ENCODE measurements at places on chromosomes 6 and 20.

DNA sequence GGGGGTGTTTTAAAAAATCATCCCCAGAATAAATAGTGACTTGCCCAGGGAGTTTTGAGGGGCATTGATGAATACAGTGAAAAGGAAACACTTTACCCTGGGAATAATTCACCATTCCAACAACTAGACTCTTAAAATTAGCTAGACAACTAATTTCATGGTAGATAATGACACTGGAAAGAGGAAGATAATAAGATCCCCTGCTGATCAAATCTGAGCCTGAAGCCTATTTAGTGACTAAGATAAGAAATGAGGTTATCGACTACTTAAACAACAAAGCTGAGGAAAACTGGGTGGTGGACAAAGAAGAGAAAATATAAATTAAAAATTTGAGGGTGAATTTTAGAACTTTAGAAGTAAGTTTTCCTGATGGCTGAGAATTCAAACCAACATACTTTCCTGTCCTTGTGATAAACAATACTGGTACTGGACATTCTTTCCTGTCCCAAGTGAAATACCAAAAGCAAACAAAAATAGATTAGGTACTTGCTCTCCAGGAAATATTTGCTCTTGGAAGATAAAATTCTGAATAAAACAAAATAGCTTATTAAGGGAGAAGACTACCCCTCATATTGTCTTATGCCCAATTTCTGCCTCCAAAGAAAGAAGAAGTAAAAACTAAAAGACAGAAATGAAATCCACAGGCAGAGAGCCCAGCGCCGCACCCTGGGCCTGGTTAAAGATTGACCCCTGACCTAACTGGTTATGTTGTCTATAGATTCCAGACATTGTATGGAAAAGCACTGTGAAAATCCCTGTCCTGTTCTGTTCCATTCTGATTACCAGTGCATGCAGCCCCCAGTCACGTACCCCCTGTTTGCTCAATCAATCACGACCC, 64.0 kb upstream of the ADGRF4 start:
- DNase-seq: no peak
- H3K4me3 ChIP-seq: no peak overlapping the region
- no peaks in the 10 kb centered on the region for H3K36me3 ChIP-seq
- H3K27me3 ChIP-seq: no peaks in the 10 kb centered on the region
- no peak overlapping the region for H3K27ac ChIP-seq
- H3K4me1 ChIP-seq: peaks cover 21% of the 10 kb centered on the region

DNA sequence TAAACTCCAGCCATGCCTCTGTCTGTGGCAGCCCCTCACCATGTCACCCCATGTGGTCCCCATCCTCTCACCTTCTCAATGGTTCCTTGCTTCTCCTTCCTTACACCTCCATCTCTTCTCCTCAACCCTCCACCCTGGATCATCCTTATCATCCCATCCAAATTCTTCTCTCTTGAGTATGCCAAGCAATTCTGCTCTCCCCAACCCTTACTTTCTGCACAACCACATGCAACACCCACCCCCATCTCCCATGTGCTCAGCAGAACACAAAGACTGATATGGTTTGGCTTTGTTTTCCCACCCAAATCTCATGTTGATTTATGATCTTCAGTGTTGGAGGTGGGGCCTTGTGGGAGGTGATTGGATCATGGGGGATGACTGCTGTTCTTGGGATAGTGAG, 42.5 kb upstream of the RALY start:
- H3K36me3 ChIP-seq: no peaks in the 10 kb centered on the region
- H3K4me3 ChIP-seq: no peak overlapping the region
- H3K4me1 ChIP-seq: no peaks in the 10 kb centered on the region

GRCh38 chr6:136927292-136927691, 5.2 kb downstream of the SLC35D3 start:
- H3K4me1 ChIP-seq: peaks cover 17% of the 10 kb centered on the region
- H3K27me3 ChIP-seq: peaks cover 24% of the 10 kb centered on the region
- no peaks in the 10 kb centered on the region for H3K36me3 ChIP-seq

DNA sequence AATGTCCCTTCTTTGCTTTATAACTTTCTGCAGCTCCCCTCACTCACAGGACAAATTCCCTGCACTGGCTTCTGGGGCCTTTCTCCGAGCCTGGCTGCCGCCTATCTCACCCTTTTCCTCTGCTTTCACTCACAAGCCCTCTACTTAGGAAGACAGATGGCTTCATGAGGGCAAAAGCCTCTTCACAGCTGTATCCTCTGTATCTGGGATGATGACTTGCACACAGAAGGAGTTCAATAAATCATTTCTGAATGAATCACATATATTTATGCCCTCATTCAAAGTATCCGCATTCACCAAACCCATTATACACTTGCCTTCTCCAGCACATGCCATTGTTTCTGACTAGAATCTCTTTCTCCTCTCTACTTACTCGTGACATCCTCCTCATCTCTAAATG, 159.0 kb upstream of the RIPOR2 start:
- H3K27ac ChIP-seq: no peak overlapping the region
- peaks cover 4% of the 10 kb centered on the region for H3K4me1 ChIP-seq
- no peaks in the 10 kb centered on the region for H3K27me3 ChIP-seq
- H3K4me3 ChIP-seq: no peak overlapping the region
- no peak for DNase-seq

DNA sequence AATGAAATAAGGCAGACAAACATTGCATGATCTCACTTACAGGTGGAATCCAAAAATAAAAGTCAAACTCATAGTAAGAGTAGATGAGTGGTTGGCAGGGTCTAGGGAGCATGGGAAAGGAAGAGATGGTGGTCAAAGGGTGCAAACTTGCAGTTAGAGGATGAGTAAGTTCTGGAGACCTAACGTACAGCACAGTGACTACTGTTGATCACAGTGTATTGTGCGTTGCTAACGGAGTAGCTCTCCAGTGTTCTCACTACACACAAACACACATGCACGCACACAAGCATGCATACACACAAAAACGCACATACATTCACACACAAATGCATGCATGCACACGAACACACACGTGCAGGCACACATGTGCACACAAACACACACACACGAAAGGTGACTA, 54.9 kb downstream of the LY86 start:
- H3K27me3 ChIP-seq: no peaks in the 10 kb centered on the region
- no peak overlapping the region for H3K4me3 ChIP-seq
- H3K4me1 ChIP-seq: no peaks in the 10 kb centered on the region
- H3K27ac ChIP-seq: no peak overlapping the region
- H3K36me3 ChIP-seq: no peaks in the 10 kb centered on the region

GRCh38 chr20:38057351-38057972, 23.9 kb downstream of the RPRD1B start:
- H3K4me1 ChIP-seq: peaks cover 9% of the 10 kb centered on the region
- peak; percentile 89 for DNase-seq
- H3K4me3 ChIP-seq: no peak overlapping the region
- H3K27me3 ChIP-seq: no peaks in the 10 kb centered on the region
- peaks cover 60% of the 10 kb centered on the region for H3K36me3 ChIP-seq

DNA sequence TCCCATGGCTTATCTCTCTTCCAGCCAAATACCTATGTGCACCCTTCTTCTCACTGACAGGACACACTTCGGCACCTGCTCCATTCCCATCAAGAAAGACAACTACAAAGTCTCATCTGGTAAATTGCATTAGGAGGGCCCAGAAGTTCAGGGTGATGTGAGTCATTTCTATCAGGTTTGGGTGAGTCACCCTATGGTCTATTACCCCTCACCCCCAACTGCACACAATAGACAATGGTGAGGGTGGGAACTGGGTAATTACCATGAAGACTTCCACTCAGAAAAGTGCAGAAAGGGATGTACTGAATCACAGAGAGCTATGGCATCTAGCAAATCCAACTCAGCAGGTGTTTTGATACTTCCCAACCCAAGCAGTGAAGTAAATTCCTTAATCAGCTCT, 54.8 kb downstream of the OPN5 start:
- no peaks in the 10 kb centered on the region for H3K36me3 ChIP-seq
- H3K27me3 ChIP-seq: no peaks in the 10 kb centered on the region
- no peak overlapping the region for H3K4me3 ChIP-seq
- no peak overlapping the region for H3K27ac ChIP-seq
- no peak for DNase-seq

DNA sequence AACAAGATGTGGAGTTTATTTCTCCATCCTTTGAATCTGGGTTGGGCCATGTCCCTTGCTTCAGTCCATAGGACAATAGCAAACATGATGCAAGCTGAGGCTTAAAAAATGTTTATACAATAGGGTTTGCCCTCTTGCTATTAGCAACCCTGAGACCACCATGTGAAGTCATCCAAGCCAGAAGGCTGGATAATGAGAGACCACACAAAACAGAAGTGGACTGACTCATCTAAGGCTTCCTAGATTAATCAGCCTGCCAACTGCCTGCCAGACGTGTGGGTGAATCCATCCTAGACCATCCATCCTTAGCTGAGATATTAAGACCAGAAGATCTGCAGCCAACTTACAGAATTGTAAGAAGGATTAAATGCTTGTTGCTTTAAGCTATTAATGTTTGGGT, 38.1 kb upstream of the ISM1 start:
- no peak overlapping the region for H3K27ac ChIP-seq
- H3K27me3 ChIP-seq: no peaks in the 10 kb centered on the region
- H3K4me3 ChIP-seq: no peak overlapping the region
- no peaks in the 10 kb centered on the region for H3K36me3 ChIP-seq
- no peaks in the 10 kb centered on the region for H3K4me1 ChIP-seq

GRCh38 chr20:61998343-61999121, 67.1 kb downstream of the TAF4 start:
- peaks cover 97% of the 10 kb centered on the region for H3K36me3 ChIP-seq
- H3K27me3 ChIP-seq: no peaks in the 10 kb centered on the region
- no peak overlapping the region for H3K27ac ChIP-seq
- H3K4me1 ChIP-seq: no peaks in the 10 kb centered on the region
- no peak for DNase-seq

DNA sequence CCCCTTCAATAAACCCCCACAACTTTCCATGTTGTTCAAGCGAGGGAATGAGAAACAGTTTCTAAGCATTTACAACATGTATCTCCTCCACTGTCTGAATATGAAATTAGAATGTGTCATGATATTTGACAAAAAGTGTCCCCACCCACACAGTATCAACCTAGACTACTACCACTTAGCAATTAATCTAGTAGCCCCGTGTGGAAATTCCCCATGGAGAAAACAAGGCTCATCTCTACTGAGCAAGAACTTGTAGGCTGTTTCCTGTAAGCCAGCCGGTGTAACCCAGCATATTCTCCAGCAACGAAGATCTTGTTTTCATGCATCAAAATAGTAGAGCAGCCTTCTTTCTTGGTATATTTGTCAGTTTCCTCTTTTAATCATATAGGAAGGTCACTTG, 115.0 kb downstream of the IRF4 start:
- no peak overlapping the region for H3K27ac ChIP-seq
- no peaks in the 10 kb centered on the region for H3K4me1 ChIP-seq
- peaks cover 22% of the 10 kb centered on the region for H3K36me3 ChIP-seq
- no peak for DNase-seq

- no peaks in the 10 kb centered on the region for H3K27me3 ChIP-seq
- DNase-seq: no peak
- no peak overlapping the region for H3K27ac ChIP-seq
Observed at GRCh38 chr6:37177077-37177934, 7.4 kb downstream of the PIM1 start.

DNA sequence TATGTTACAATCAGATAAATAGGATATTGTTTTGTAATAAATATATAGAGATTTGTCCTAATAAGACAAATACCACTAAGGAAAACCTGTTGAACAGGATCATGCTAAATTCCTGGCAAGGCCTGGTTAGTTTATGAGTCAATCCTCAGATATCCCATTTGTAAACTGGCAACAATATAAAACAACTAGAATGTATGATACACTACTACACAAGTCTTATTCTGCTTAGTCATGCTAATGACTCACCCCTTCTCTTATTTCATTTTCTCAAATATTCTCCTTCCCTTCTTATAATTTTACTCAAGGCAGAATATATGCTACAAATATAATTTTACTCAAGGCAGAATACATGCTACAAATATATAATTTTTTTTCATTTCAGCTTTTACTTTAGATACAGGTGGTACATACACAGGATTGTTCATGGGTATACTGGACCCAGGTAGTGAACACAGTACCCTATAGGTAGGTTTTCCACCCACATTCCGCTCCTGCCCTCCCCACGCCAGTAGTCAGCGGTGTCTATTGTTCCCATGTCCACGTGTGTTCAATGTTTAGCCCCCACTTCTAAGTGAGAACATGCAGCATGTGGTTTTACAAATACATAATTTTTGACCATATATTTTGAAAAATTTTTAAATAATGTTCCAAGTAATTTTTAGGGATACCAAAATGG, 6.3 kb downstream of the OSER1 start:
- no peak overlapping the region for H3K27ac ChIP-seq
- peaks cover 47% of the 10 kb centered on the region for H3K4me1 ChIP-seq
- no peak overlapping the region for H3K4me3 ChIP-seq
- peaks cover 64% of the 10 kb centered on the region for H3K36me3 ChIP-seq
- no peak for DNase-seq
- no peaks in the 10 kb centered on the region for H3K27me3 ChIP-seq

GRCh38 chr20:32164984-32165735, 42.4 kb downstream of the PLAGL2 start:
- H3K4me3 ChIP-seq: no peak overlapping the region
- H3K27me3 ChIP-seq: no peaks in the 10 kb centered on the region
- H3K27ac ChIP-seq: no peak overlapping the region
- H3K36me3 ChIP-seq: peaks cover 72% of the 10 kb centered on the region
- no peaks in the 10 kb centered on the region for H3K4me1 ChIP-seq

DNA sequence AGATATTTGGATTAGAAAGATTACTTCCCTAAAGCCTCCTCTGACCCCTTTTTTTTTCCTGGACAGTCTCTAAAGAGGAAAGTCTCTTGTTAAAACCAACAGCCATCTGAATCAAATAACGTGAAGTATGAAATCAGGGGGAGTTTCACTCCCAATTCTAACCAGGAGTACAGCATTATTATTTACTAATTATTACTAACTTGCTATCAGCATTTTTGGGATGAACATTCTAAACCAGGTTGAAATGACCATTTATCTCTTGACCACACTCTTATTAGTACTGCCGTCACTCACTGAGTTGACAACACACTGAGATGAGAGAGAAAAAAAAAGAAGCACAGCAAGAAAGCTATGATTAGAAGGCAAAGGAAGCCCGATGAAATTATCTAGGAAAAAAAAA, 114.4 kb upstream of the BCLAF1 start:
- no peak for DNase-seq
- H3K27me3 ChIP-seq: no peaks in the 10 kb centered on the region
- H3K36me3 ChIP-seq: no peaks in the 10 kb centered on the region
- H3K4me1 ChIP-seq: peaks cover 3% of the 10 kb centered on the region
- H3K27ac ChIP-seq: no peak overlapping the region

DNA sequence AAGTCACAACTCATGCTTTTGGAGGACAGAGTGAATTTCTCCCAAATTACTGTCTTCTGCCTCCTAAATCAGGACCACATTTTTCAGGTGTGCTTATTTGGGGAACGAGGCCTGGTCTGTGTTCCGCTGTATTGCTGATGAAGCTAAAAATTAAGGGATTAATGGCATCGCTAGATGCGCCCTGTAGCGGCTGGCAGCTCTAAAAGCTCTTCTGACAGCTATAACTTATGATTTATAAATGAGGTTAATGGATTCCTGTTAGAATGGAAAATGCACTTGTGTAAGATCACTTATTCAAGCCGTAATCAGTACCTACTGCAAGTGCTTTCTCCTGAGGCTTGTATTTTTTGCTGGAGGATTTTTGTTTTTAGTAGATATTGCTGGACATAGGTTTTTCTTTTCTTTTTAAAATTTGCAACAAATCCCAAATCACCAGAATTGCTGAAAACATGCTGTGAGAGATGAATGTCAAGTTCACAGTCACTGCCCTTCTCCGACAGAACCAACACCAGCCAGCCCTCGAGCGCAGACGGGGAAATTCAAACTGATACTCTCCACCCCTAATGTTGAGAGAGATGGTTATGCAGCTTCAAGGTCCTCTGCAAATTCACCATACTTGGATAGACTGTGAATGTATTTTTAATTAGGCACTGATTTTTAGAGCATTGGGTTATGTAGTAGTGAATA, 49.1 kb downstream of the AKAP12 start:
- no peaks in the 10 kb centered on the region for H3K27me3 ChIP-seq
- no peak for DNase-seq
- no peak overlapping the region for H3K4me3 ChIP-seq

Data from lower lobe of right lung (tissue), 2 donors.